Non-pigmented ciliary epithelial cell (primary cell): ENCODE measurements at places on chromosomes 2 and 18.

DNA sequence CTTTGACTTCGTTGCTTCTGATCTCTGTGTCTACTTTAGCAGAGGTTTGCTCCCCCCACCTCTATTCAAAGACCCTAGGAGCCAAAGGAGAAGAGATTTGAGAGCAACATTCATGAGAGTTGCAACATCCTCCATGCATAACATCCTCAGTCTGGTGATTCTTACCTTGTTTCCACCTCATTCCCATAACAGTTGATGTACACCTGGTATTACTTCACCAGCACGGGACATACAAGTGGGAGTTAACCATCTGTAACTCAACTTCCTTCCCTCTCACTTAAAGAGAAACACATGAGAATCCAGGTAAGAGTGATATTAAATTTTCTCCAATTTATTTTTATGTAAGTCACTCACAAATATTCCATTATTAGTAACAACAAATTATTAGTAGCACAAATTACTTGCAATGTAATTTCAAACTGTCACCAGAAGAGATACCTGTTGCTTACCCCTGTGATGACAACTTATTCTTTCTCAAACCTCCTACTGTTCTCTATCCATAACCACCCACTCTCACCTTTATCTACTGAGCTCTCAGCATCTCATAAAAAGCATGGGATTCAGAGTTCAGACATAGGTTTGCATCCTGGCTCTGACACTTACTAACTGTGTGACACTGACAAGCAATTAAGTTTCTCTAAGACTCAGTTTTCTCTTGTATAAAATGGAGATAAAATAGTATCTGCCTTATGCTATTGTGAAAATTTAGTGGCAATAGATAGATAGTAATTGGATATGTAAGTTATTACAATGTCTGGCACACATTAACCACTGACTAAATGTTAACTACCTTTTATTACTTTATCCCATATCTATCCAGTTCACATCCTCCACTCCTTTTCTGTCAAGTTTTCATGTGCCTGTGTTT lies 184.6 kb upstream of the SRD5A2 start:
- no peak for DNase-seq

DNA sequence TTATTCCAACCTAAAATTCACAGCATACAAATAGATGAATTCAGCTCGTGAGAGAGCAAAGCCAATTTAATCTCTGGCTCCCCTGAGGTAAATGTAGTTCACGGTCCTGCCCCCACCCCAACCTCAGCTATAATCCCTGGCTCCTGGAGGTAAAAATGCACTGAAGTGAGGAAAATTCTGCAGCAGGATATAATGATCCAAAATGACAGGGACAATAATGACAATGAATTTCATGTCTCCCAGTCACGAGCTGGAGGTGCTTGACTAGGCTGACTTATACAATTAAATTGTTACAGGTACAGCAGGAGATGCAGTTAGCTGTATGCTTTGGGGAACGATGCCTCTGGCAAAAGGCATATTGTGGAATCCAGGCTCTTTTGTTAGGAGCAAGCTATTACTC lies 82.0 kb downstream of the GPD2 start:
- DNase-seq = no peak

GRCh38 chr2:242041816-242042215 lies 172.3 kb downstream of the RTP5 start:
- no peak for DNase-seq

DNA sequence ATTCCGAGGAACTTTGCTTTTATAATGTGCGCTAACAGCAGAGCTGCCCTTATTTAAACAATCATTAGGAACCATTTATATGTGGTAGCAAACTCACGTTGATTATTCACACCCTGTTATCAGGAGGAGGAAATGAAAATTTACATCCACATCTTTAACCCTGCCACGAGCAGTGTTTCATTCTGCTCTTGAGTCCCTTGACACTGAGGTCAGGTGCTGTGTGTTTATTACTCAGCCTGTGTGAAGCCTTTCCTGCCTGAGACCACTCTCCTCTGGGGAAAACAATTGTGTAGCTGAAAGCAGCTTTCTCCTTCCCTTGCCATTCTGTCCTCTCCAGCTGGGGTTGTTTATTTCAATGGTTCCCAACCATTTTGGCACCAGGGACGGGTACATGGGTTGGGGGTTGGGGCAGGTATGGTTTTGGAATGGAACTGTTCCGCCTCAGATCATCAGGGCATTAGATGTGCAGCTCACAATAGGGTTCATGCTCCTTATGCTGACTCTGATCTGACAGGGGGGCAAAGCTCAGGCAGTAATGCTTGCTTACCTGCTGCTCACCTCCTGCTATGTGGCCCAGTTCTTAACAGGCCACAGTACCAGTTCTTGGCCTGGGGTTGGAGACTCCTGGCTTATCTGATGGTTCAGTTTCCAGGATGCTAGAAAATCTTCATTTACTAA lies 651.1 kb downstream of the TDRD15 start:
- DNase-seq = no peak

DNA sequence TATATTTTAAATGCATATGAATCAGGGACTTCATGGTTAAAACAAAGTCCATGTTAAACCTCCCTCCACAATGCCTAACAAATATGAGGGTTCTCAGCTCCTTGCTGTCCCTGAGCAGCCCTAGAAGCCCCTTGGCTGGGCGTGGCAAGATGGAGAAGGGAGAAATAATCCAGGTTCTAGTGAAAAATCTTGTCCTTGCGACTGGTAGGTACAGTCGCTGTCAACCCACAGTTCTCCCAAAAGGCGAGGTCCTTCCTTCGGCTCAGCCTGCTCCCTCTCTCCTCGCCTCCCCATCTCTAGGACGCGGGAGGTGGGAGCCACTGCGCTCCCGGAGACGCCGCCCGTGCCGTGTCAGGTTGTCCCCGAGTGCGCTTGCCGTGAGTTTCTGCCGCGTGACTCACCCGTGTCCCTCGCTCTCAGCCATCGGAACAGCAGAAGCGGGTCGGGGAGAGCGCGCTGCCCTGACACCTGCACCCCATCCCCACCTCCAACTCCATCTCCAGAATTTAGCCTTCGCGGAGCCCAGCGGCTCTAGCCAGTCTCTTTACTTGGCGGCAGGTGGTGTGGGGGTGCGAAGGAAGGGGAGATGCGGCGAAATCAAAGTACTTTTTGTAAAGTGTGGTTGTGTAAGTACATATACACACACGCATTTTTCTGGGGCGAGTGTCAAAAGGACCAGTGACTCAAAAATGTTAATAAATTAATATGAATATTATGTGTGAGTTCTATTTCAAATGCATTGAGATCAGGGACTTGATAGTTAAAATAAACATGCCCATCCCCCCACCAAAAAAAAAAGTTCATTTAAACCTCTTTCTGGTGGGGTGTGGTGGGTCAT lies 65.1 kb upstream of the TMEM17 start:
- no peak for DNase-seq

- no peak for DNase-seq
Observed at GRCh38 chr2:174477759-174478158, 9.1 kb downstream of the GPR155 start.

DNA sequence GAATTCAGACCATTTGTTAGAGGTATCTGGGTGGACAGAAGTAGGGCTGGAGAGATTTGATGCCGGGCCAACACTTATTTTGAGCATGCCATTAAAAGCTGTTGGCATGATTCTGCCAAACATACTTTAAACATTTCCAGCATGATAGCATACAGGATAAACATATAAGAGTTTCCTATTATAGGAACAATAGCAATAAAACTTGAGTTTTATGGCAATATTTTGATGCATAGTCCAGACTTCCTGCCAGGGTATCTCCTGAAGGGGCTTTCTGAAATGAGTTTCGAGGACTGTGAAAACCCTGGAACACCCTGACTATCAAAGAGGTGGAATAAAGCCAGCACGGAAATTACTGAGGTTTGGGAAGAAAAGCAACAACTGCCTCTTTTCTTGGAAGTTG lies 1398.0 kb upstream of the NXPH2 start:
- no peak for DNase-seq

GRCh38 chr2:19706332-19706731 lies 195.5 kb downstream of the TTC32 start:
- DNase-seq = no peak

- no peak for DNase-seq
Observed at GRCh38 chr2:119455066-119455718, 23.5 kb downstream of the TMEM37 start.

DNA sequence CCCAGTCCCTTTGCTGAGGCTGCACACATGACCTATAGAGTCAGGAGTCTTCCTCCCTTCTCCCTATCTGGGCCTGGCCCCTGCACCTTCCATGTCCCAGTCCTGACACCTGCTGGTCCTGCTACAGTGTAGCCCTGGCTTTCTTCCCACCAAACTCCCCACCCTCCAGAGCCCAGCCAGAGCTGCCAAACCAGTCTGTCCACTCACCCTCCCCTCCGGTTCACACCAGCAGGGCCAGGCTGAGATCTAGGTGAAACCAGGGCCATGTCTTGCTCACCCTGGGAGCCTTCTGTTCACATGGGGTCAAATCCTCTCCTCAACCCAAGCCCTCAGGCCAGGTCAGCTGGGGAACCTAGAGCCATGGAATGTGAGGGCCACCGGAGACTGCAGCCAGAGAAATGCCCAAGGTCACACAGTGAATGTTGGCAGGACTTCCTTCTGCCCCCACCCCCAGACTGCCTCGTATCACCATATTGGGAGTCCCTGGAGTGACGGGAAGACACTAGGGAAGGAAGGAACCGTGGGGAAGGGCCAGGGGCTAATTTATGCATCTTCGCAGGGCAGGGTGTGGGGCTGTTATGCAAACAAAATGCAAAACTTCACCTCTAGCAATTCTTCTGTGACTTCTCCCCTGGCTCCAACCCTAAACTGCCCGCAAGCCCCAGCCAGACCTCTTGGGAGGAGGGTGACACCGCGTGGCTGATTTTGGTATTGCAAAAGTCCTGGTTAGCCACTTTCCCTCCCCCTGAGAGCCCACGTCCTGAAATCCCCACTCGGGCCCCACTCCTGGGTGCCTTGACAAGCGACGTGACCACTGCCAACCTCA lies 14.6 kb downstream of the TNS1 start:
- DNase-seq = no peak

DNA sequence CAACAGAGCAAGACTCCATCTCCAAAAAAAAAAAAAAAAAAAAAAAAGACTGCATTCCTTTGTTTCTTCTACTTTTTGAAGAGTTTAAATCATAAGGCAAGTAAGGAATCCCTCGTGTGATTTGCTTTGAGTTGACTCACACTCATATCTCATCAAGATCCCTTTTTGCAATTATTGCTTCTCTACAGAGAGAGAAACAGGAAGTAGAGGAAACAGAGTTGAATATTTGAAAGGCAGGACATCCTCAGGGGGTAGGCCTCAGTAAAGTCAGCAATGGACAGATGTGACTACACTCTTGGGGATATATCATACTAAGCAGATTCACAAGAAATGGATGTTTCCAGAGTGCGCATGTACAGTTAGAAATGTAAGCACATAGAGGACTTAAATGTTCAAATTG lies 11.2 kb upstream of the EFR3B start:
- DNase-seq = no peak

GRCh38 chr18:77099485-77100370 lies 32.9 kb downstream of the MBP start:
- no peak for DNase-seq

DNA sequence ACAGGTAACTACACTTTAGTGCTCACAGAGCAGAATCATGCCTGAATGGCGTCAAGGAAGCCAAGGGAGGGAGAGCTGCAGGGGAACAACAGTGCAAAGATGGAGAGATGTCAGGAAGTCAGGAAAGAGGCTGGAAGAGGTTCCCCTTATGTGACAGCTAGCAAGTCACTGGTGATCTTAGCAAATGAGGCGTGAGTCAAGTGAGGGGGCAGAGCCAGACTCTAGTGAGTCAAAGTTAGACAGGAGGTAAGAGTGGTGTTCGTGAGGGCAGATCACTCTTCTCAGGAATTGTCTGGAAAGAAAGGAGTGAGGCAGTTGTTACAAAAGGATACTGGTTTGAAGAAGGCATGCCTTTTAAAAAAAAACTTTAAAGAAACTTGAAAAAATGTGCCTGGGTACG lies 87.1 kb downstream of the MEP1B start:
- DNase-seq = no peak

DNA sequence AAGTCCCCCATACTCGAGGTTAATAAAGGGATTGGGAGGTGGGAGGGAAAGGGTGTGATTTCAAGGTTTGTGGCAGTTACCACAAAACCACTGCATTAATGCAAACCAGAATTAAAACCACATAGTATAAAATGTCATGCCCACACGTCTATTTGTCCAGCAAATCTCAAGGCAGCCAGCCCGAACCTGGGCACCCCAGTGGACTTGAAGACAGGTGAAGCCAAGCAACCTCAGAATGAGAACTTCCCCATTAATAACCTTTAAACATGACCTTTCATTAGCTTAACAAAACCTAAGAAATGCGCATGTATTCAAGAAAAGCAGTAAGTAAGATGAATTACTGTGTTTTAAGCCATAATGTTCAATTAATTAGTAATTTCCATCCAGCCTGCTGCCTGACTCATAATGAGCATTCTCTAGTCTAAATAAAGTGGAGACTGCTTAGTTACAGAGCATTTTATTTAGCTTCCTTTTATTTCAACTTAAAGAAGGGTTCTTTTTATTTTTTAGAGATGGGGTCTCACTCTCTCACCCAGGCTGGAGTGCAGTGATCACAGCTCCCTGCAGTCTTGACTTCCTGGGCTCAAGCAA lies 229.6 kb downstream of the FAM210A start:
- no peak for DNase-seq

GRCh38 chr18:49052891-49053644 lies 102.3 kb upstream of the SMAD7 start:
- peak; percentile 96 for DNase-seq

DNA sequence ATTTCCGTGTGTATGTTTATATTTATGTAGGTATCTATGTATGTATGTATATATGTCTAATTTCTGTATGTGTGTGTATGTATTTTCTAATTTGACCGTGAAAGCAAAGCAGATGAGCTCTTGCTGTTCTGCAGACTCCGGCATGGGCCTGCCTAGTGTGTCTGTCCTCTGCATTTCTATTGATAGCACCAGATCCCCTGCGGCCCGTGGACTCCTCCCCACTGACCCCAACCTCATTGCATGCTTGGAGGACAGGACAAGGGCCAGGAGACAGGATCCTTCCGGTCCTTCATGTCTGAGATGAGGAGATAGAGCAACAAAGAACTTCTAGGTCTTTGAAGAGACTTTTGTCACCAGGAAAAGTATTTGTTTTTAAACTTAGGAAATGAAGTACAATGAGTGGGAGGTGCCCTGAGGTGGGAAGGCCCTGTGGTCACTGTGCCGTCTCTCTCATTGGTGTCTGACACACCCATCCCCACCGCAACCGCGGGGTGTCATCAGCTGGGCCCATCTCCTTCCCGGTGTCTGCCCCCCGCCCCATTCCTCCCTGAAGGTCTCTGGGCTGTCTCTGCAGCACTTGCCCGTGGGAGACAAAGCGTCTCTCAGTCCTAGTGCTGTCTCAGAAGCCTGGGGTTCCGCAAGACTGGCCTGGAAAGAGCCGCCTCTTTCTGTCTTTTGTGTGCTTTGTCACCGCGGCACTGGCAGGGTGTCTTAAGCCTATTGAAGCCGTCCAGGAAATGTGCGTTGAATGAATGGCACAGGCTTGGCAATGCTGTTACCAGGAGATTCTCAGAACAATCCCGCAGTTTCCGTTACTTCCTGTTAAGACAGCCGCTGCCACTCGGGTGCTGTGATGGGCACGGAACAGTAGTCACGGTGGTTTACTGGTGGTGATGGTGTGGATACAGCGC lies 216.4 kb downstream of the AGAP1 start:
- DNase-seq = no peak
